ENCODE measurements at places on chromosomes 7 and 10.

GRCh38 chr10:120987359-120987758 lies 136.2 kb downstream of the WDR11 start:
- DNase-seq, result no peak

- DNase-seq, result no peak
Measured at GRCh38 chr7:157867685-157868305, 531.0 kb downstream of the DNAJB6 start.

- DNase-seq, result no peak
Measured at GRCh38 chr10:76111986-76112825, 680.8 kb downstream of the LRMDA start.

DNA sequence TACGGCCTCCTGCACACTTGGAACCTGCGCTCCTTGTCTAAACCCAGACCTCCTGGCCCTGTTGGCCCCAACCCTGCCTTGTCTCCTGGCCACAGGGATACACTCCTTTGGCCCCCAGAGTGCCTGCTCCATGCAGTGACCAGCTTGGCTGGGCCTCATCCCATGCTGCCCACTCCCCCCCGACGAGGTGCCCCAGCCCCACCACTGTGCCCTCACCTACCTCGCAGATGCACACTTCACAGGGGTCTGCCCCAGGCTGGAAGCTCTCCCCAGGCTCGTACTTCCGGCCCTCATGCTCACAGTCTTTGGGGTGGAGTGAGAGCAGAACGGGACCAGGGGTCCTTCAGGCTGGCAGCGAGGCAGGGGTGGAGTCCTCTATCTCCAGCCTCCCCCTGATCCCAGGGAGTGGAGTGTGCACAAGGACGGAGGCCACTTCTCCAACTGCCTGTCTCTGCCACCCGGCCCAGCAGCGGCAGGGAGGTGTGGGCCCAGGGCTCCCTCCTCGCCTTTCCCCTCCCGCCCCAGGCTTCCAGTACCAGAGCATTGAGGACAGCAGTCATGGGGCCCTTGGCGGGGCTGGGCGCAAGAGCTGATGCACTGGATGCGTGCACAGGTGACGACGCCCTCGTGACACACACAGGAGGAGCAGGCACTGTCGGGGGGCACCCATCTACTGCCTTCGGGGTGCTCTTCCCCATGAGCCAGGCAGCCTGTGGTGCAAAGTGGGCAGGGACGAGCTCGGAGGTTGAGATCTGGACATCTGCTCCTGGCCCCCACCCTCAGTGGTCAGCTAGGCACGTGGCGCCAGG lies 22.1 kb downstream of the ATP6V1F start:
- DNase-seq, result no peak

DNA sequence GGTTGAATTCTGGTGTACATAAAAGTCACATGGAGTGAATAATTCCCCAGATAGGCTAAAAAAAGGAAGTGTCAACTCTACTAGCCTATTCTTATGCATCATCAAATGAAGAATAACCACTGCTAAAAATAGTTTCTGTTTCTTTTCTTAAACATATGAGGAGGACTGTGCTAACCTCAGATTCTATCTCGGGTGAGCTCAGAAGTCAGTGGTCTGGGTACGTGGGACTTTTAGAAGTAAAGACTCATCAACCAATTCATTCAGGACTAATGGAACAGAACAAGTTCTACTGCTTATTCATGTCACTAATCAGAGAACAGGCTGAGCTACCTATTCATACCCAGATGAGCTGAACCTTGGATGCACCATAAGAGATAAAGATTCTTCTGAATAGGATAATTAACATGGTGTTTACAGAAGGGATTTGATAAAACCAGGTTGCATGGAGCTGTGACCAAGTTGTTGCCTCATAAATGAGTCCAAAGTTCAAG lies 9.5 kb upstream of the ASAH2 start:
- DNase-seq, result no peak

GRCh38 chr10:86167762-86168128 lies 198.8 kb downstream of the GRID1 start:
- DNase-seq, result no peak

DNA sequence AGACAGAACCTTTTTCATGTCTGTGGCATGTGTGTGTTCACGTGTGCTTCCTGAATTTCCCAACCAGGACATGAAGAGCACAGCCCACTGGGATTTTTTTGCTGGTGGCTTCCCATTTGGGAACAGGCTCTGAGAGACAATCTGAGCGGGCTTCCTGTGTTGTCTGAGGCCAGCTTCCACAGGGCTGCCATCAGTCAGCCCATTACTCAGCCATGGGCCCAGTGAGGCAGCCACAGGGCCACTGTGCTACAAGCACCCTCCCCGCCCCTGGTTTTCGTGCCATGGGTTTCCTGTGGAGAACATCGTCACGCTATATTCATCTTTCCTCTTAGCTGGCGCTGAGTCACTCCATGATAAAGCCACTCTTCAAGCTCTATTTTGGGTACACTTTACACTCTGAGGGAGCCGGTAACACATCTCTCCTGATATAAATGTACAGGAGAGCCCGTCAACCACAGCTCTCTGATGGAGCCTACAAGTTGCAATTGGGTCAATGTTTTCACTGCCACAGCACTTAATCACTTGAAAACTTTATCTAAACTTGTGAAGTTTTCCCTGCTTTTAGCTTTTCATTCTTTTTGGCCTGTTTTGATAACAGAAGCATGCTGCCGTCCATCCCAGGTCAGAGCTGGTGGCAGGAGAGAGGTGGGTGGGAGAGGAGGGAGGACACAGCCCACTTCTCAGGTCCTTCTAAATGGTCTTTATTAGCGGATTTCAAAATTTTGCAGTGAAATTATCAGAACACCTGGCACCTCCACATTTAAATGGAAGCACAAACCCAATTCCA lies 96.9 kb downstream of the HIPK2 start:
- DNase-seq, result no peak
